ENCODE measurements at places on chromosomes 5 and 9.

DNA sequence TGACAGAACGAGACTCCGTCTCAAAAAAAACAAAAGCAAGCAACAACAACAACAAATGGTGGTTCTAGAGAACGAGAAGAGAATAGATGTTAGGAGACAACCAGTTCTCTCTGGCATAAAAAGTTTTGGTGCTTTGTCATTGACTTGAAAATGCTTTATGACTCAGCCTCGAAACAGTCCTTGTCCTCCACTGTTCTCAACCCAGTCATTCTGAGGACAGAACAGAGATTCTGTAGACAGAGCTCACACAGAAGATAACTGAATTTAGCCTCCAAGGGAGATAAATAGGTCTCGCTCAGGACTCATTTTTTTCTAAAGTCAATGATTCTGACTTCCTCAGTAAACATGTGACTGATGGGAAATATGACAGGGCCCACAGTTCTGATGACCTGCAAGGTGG, 76.0 kb upstream of the FSTL4 start:
- no peak for DNase-seq

GRCh38 chr9:96069629-96070220, 194.2 kb downstream of the ERCC6L2 start:
- DNase-seq: no peak

DNA sequence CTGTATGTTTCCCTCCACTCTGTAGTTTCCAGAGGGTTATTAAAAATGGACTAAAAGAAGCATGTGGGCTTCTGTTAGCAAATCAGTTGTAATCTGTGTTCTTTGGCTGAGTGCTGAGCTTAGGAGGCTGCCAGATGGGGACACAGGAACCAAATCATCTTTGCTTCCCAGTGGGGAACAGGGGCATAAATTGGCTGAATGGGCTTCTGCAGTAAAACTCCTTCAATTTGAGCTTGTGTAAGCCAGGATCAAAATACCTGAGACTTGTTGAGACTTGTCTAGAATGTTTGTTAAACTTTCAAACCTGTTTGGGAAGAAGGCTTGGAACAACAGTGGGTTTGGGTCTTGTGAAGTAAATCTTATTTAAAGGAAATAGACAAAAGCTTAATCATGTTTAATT, 32.2 kb upstream of the TNFAIP8 start:
- no peak for DNase-seq

GRCh38 chr9:86703346-86703745, 244.0 kb downstream of the GAS1 start:
- no peak for DNase-seq

GRCh38 chr5:60401526-60401925, 298.4 kb downstream of the DEPDC1B start:
- no peak for DNase-seq

DNA sequence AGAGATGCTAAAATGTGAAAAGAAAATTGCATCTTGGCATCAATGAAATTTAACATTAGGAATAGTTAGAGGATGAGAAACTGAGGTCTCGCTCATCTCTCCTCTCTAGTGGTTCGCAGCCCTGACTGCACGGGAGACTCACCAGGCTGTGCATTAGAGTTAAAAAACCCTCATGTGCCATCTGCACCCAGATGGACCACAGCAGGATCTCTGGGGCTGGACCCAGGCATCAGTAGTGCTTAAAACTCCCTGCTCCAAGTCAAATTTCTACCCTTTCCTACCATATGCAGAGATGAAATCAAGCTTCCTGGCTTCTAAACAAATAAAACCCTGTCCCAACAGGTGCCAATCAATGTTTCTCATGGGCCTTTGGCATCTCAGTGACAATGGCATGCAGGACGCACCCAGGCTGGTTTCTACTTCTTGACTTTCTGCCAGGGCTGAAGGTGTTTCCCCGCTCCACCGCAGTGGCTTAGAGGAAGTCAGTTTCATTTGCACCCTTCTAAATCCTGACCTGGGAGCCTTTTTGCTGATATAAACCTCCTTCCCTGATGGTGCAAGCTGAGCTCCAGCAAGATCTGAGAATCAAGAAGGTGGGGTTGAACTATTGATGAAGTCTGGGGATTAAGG, 132.6 kb downstream of the NSG2 start:
- DNase-seq: no peak

GRCh38 chr9:136754626-136755301, 3.3 kb downstream of the LCN8 start:
- no peak for DNase-seq

GRCh38 chr5:6236858-6237481, 141.4 kb downstream of the MED10 start:
- no peak for DNase-seq

- no peak for DNase-seq
Measured at GRCh38 chr9:123438321-123438720, 82.3 kb downstream of the CRB2 start.

GRCh38 chr5:64646169-64646568, 44.1 kb upstream of the SHISAL2B start:
- no peak for DNase-seq

- no peak for DNase-seq
Measured at GRCh38 chr5:42970636-42971559, 69.2 kb downstream of the ANXA2R start.

- DNase-seq: no peak
Measured at GRCh38 chr9:77601476-77602099, 46.5 kb downstream of the GNA14 start.

DNA sequence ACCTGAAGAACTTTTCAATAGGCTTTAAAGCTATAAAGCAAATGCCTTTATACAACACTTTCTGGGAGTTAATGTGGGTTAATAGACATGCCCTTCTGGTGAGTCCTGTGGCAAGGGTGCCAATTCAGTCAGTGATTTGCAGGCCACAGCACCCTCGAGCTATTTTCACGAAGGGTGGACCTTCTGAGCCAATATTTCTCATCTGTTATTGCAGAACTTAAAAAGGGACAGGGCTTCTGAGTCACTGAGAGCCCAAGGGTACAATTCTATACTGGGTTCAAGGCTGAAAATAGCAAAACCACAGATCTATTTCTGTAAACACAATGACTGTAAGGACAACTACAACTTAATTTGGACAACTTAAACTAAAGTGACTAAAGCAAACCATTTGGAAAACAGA, 92.8 kb downstream of the GABRG2 start:
- DNase-seq: no peak

DNA sequence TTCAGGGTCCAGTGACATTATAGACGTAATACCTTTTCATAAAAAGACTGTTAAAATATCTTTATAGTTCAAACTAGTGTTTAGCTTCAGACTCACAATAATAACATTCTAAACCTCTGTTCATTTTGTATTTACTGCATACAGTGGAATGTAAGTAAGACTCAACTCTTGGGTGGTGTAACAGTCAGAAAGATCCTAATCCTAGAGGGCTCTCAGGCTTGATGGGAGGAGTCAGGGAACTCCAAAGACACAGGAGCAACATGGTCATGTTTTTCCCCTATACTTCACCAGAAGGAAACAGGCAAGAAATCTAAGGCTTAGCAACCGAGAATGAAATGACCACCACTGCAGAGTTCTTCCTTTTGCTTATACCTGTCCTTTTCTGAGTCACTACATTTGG, 82.6 kb downstream of the MRPS27 start:
- no peak for DNase-seq

- no peak for DNase-seq
Measured at GRCh38 chr5:103646698-103647614, 84.4 kb upstream of the NUDT12 start.

DNA sequence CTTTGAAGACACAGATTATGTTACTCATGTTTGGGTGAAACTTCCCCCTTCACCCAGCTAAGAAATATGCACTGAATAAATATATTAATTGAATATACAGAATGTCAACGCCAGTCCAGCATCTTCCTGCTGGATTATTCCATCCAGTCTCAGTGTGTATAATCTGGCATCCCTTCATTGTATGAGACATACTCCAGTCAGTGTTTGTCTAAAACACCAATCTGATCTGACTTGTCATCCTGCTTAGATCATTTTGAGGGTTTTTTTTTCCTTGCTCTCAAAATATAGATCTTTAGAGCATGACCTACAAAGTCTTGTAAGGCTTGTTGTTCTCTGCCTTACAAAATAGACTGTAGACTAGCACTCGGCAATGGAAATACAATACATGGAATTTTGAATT, 195.1 kb downstream of the SMARCA2 start:
- DNase-seq: no peak

GRCh38 chr9:12643686-12644085, 49.5 kb upstream of the TYRP1 start:
- no peak for DNase-seq

GRCh38 chr9:107707915-107708441, 218.4 kb upstream of the KLF4 start:
- no peak for DNase-seq

- no peak for DNase-seq
Measured at GRCh38 chr5:133273661-133274596, 222.1 kb downstream of the HSPA4 start.

DNA sequence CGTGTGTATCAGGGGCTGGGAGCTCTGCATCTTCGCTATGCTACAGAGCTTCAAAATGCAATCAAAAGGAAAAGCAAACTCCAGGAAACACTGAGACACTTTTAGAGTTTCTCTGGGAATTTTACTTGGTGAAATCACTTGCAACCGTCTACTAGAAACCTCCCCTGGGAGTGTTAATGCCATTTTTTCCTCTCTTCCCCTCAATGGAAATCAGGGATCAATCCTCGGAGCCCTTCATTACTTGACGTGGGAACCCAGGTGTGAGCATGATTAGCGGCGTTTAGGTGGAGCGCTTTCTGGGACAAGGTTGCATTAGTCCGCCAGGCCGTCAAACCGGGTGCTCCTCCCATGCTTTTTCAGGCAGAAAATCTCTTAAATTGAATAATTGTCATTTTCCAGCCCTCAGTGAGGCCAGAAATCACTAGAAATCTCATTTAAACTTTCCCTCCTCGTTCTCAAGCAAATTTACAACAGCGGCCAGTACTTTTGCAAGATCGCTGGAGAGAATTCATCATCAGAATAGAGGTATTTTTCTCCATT, 191.3 kb downstream of the IRX1 start:
- no peak for DNase-seq

- DNase-seq: no peak
Measured at GRCh38 chr5:140322751-140323731, 20.1 kb upstream of the PFDN1 start.

- DNase-seq: no peak
Measured at GRCh38 chr5:160197341-160198144, 31.8 kb upstream of the FABP6 start.

GRCh38 chr5:125219710-125220109, 473.3 kb upstream of the ZNF608 start:
- no peak for DNase-seq

GRCh38 chr5:130365956-130366355, 461.7 kb downstream of the CHSY3 start:
- no peak for DNase-seq

GRCh38 chr5:34474573-34475021, 181.5 kb upstream of the RAI14 start:
- no peak for DNase-seq

DNA sequence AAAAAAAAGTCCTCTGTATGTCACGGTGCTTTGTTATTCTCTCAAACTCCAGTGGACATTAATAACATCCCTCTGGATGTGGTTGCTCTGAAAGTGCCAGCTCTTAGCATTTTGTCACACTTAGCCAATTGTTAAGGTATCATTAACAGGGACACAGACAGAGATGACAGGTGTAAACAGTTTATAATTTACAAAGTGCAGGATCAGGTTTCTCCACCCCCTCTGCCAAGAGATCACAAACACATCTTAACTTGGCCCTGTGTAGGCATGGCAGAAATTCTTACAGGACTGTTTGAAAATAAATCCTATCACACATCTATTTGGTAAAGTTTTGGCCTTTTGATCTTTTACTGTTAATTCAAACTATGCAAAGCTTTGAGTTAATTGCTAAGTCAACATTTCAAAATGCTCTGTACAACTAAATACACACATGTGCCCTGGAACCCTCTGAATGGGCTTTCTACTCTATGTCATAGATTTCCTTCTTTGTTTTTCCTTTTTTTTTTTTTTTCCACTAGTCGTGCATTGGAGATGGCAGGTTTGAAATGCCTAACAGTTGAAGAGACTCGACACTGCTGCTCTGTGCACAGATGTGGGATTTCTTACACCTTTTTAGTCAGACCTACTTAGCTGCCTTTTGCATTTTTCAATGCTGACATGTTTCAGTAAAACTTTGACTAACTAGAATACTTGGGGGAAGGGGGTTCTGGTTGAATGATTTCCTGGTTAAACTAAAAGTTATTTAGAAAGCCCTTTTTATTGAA, 41.7 kb downstream of the SEMA6A start:
- no peak for DNase-seq

DNA sequence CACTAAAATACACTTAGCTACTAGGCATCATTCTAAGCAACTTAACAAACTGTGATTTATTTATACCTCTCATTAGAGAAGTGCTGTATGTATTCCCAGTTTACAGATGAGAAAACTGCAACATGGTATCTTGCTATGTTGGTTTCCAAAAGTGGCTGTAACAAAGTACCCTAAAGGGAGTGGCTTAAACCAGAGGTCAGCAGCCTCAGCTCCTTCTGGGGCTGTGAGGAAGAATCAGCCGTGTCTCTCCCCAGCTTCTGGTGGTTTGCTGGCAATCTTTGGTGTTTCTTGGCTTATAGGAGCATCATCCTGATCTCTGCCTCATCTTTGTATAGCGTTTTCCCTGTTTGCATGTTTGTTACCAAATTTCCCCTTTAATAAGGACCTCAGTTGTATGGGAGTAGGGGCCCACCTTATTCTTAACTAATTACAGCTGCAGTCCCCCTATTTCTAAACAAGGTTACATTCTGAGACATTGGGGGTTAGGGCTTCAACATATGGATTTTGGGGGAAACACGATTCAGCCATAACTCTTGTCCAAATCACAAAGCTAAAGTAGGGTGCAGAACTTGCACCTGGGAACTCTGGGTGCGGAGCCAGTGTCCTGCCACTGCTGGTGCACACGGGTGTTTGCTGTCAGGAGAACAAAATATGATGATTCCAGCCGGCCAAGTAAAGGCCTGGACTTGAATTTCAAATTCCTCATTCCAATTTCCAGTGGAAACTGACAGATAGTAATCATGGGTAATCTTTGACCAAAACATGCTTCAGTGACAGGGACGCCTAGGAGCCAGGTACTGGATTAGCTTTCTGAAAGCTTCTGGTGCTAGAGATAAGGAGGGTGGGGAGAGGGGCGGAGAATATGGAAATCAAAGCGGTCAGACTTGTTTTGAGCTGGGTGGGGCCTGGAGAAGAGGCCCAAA, 43.3 kb downstream of the RAI14 start:
- DNase-seq: no peak

DNA sequence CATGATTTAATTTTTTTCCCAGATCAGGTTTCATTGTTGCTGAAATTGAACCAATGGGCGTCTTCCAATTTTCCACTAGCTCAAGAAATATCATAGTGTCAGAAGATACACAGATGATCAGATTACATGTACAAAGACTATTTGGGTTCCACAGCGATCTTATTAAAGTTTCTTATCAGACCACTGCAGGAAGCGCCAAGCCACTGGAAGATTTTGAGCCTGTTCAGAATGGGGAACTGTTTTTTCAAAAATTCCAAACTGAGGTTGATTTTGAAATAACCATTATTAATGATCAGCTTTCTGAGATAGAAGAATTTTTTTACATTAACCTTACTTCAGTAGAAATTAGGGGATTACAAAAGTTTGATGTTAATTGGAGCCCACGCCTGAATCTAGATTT, 251.6 kb downstream of the ADGRV1 start:
- no peak for DNase-seq

- DNase-seq: no peak
Measured at GRCh38 chr5:134435560-134435959, 23.9 kb upstream of the CDKN2AIPNL start.

All from stimulated activated CD8-positive, alpha-beta memory T cell treated with anti-CD3 and anti-CD28 coated beads, Interleukin-7, amount 100 ng/mL, for 1 hour (primary cell).